ENCODE measurements at places on chromosomes 4 and X. TPM values are rescaled to one million over a fixed set of nuclear protein-coding genes. Genes with fewer than 3 reads are reported as not detected.

Gene DUSP21
- not detected for total RNA-seq

Gene VCX3B
- not detected for total RNA-seq

Gene EDNRA
- total RNA-seq: not detected

Gene TKTL2
- not detected for total RNA-seq

Gene PGAM4
- 0.41 TPM for total RNA-seq

Gene NEUROG2
- total RNA-seq: not detected
